Activated naive CD4-positive, alpha-beta T cell treated with anti-CD3 and anti-CD28 coated beads, Interleukin-2, amount 50 U/mL, for 16 hours (primary cell): ENCODE measurements at places on chromosomes 16 and 17.

- no peak for DNase-seq
Measured at GRCh38 chr16:7405166-7405565, 72.5 kb downstream of the RBFOX1 start.

DNA sequence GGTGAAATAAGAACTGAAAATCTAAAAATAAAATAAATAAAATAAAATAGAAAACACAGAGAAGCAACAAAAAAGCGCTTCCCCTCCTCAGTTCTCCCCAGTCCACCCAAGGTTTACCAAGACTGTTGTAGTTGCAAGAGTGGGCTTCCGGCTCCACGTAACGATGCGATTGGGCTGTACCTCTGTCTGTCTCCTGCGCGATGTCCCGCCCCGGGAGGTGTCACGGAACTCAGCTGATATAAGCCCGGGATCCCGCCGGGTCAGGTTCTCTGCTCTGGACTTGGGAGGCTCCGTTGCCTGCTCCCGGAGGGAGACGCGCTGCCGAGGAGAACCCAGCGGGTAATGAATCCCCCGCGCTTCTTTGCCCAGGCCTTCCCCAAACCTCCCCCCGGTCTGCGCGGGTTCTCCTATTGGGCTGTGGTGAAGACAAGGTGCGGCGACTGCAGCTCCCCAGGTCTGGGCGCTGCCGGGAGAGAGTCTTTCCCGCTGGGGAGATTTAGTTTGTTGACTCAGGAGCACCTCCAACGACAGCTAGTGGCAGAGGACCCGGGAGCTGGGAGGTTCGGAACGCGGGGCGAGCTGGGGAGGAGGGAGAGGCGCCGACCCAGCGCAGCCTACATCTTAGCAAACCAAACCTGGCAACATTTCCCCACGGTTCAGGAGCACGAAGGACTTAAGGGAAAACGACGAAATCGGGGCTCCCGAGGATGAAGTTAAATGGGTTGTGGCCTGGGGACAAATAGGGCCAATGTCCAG is at the start of gene SLFN5:
TSS of gene SLFN5 (plus strand) at position 268 of the 756 bp plus-strand sequence. CDS start 15,619 bp downstream, outside the sequence.
- peak; percentile 89 for DNase-seq

DNA sequence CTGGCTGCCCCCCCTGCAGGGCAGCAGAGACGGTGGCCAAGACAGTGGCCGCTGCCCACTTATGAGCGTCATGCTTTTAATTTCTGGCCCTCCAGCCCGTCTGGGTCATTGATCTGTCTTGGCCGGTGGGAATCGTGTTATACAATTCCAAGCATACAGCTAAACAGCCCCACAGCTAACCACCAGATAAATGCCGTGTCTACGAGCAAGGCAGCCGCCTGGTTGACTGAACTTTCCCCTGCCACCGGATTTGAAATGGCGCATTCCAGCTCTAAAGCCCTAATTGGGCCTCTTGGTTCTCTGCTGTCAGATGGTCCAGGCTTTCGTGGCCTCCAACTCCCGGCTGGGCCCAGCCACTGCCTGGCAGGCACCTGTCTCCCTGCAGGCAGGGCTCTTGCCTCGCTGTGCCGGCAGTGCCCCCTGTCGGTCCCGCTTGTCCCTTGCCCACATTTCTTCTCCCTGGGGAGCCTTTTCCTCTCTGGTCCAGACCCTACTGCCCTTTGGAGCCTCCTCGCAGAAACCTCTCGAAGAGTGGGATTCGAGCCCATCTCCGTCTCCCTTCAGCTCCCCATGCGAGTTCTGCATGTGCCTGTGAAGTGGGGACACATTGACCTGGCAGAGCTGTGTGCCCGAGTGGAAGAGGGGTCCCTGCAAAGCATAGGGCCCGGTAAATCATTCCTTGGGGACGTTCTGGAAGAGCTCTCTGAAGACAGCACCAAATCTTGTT is 1.8 kb upstream of the RBFOX3 start:
- DNase-seq, result peak; percentile 22

DNA sequence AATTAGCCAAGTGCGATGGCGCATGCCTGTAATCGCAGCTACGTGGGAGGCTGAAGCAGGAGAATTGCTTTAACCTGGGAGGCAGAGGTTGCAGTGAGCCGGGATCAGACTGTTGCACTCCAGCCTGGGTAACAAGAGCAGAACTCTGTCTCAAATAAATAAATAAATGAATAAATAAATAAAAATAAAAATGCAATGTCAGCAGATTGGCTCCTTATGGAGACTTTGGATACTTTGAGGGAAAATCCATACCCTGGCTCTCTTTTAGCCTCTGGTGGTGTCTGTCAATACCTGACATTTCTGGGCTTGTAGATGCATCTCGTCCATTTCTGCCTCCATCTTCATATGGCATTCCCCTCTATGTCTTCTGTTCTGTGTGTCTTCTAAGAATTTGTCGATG is 66.7 kb downstream of the RBFOX1 start:
- DNase-seq, result no peak

- DNase-seq, result no peak
Measured at GRCh38 chr17:17564323-17564722, 27.2 kb downstream of the PEMT start.

GRCh38 chr17:42578282-42578869 is 847 bp upstream of the PSMC3IP start:
- DNase-seq, result peak; percentile 78

GRCh38 chr17:80936218-80936617 is 55.4 kb upstream of the CHMP6 start:
- no peak for DNase-seq

GRCh38 chr17:83083368-83084201 is 4.2 kb downstream of the METRNL start:
- no peak for DNase-seq

GRCh38 chr17:59521465-59522126 is 43.8 kb upstream of the DHX40 start:
- DNase-seq, result peak; percentile 58

DNA sequence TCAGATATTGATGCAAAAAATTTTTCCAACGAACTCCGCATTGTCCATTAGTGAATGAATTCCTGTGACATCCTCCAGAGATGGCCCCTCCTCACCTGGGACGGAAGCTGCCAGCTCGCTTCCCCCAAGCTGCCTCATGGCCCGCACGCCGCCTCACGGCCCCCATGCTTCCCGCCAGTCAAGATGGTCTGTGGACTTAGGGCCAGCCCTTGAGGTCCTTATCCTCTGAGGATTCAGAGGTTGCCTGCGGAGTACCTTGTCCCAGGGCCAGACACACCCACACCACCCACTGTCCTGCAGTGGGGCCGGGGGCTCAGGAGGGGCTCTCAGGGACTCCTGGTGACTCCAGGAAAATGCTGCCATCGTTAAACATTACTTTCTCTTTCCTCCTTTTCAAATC is 73.6 kb downstream of the SEC14L1 start:
- no peak for DNase-seq

DNA sequence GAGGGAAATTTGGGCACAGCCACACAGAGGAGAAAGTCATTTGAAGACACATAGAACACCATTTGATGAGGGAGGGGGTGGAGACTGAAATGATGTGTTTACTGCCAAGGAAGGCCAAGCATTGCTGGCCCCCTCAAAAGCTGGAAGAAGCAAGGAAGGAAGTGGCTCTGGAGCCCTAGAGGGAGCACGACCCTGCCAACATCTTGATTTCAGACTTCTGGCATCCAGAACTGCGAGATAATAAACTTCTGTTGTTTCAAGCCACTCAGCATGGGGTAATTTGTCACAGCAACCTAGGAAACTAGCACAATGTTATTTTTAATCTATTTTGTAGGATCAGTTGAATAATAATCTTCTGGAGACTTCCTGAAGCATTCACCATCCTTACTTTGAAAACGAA is 314.8 kb upstream of the GOT2 start:
- no peak for DNase-seq

GRCh38 chr17:65455972-65456343 is 105.5 kb downstream of the AXIN2 start:
- DNase-seq, result peak; percentile 17

DNA sequence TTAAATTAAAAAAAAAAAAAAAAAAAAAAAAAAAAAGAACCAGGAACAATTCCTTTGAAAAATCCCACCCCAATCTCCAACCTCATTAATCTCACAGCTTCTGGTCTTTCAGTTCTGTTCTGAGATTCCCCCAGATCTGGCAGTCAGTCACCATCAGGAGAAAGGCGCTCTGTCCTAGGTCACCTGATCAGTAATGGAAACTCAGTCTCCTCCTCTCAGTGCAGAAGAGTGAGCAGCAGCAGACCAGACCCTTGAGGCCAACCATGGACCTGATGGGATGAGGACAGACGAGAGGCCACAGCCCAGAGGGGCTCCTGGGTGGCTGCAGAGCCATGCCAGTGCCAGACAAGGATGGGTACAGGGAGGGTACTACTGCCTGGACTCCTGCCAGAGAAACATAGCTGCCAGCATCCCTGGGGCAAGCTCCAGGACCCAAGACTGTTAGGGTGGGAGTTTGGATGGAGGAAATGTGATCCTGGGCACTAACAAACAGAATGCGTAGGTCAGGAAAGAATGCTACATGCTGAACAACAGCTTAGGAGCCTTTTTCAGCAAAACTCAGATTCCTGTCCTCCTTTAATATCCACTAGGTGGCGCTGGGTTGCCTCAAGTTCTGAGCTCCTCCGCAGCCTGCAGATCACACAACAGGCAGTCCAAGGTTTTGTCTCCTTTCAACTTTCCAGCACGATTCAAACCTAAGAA is 28.7 kb downstream of the MPG start:
- peak; percentile 42 for DNase-seq

DNA sequence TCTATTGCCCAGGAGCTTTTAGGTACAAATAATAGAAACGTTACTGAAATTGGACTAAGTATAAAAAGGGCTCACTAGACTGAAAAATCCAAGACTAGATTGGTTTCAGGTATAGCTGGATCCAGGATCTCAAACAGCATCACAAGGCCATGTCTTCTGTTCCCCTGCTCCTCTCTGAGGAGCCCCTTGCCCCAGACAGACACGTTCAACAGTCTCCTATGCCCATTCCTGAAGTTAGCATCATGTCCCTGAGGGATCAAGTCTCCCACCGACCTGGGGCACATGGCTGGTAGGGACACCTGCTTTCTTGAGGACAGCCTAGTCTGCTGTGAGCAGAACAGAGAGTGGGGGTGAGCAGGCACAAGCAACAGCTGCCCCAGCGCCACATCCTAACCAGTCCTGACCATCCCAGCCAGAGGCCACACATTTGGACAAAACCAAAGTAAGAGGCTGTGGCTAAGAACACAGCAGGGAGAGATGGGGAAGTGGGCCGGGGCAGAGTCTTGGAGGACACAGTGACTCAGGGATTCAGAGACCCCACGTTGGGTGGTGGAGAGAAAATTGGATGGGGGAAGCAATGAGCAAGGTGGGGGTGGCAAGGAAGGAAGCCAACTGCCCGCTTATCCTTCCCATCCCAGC is 10.5 kb upstream of the MMP2 start:
- no peak for DNase-seq

DNA sequence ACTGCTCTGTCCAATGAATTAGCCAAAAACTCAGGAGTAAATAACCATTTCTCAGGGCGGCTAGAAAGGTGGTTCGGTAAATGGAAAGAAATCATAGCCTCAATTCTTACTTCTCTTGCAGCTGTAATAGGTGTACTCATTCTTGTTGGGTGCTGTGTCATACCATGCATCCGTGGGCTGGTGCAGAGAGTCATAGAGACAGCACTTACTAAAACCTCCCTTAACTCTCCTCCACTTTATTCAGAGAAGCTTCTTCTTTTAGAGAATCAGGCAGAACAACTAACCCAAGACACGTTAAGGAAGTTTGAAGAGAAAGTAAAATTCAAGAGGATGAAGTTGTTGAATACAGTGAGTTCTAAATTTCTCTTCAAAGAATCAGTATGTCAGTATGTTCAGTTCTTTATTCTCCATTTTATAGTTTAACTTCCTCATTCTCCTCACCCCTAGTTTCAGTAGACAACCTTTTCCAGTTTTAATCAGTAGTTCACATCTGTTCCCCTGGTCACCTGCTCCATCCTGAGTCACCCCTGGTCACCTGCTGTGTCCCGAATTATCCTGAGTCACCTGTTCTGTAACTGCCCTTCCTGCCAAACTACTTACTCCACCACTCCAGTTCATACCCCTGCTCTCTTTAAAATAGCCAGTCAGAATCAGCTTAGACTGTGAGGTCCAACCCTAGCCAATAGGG is 85.9 kb downstream of the EMP2 start:
- no peak for DNase-seq

DNA sequence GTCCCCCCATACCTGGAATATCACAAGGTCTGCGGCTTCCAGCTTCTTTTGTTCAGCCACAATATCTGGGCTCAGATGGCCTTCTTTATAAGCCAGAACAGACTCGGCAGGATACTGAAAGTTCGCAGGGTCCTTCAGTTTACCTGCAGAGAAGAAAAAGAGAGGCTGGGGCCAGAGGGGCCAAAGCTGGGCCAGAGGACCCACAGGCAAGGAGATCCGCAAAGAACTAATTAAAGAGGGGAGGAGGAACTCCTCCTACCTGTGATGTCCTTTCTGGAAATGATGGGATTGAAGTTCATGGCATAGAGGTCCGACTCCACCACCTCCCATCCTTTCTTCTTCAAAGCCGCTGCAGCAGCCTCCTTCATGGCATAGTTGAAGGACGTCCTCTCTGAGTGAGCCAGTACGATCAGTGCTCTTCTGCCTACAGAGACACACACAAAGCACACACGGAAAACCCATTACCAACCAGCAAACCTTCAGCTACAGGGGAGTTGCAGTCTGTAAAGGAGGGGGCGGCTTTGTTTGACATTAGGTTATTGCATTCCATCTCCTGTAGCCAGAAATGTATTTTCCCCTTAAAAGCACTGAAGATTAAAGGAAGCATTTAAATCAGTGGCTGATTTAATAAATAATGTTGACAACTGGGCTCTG is 8.1 kb downstream of the NQO1 start:
- no peak for DNase-seq

DNA sequence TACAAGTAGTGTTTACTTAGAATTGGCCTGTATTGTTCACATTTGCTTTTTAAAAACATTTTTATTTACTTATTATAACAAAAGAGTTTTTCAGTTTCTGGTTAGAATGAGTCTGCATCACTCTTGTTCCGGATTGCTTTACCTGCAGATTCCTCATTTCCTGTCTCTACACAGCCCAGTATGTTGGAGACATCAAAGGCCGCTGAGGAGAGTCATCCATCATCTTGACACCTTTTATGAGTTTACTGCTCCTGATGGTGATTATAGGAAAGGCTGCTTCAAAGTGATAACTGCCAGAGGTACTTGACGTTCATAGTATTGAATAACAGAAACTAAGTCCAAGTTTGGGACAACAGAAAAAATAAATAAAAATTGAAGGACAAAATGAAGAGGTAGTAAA is 490.5 kb upstream of the CA10 start:
- no peak for DNase-seq

GRCh38 chr17:78779850-78780249 is 2.2 kb downstream of the CYTH1 start:
- peak; percentile 38 for DNase-seq

DNA sequence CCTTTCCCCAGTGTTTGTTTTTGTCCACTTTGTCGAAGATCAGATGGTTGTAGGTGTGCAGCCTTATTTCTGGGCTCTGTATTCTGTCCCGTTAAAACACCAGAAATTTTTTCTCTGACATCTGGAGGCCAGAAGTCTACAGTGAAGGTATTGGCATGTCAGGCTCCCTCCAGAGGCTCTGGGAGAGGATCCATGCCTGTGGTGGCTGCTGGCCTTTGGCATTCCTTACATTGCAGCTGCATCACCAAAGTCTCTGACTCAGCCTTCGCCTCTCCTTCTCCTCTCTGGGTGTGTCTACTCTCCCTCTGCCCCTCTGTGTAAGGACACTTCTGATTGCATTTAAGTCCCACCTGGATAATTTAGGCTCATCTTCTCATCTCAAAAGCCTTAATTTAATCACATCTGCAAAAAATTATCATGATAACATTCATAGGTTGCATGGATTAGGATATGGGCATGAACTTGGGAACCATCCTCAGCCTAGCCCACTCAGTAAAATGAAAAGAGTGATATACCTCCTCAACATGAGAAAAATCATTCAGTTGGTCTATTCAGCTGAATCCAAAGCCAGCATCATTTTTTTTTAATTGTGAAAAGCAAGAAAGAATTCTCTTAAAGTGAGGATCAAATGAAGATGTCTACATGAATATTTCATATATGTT is 78.0 kb downstream of the MAP2K6 start:
- no peak for DNase-seq
